ENCODE measurements at places on chromosomes 12 and 14. TPM values are rescaled to one million over a fixed set of nuclear protein-coding genes. Genes with fewer than 3 reads are reported as not detected.

DNA sequence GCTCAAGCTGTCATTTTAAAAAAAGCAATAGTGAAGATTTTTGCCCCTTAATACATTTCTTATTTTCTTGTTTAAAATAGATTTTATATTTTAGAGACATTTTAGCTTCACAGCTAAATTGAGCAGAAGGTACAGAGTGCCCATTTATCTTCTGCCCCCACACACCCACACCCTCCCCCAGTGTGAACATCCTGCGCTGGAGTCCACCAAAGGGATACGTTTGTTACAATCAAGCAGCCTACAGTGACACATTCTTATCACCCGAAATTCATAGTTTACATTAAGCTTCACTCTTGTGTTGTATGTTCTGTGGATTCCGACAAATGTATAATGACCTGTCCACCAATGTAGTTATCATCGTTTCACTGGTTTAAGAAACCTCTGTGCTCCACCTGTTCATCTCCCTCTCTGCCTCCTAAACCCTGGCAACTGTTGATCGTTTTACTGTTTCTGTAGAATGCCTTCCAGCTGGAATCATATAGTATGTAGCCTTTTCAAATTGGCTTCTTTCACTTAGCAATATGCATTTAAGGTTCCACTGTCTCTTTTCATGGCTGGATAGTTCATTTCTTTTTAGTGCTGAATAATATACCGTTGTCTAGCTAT lies 91.0 kb upstream of the TRAF3 start:
- no peak for DNase-seq

- no peak for DNase-seq
Measured at GRCh38 chr14:93713726-93714405, 74.4 kb downstream of the PRIMA1 start.

DNA sequence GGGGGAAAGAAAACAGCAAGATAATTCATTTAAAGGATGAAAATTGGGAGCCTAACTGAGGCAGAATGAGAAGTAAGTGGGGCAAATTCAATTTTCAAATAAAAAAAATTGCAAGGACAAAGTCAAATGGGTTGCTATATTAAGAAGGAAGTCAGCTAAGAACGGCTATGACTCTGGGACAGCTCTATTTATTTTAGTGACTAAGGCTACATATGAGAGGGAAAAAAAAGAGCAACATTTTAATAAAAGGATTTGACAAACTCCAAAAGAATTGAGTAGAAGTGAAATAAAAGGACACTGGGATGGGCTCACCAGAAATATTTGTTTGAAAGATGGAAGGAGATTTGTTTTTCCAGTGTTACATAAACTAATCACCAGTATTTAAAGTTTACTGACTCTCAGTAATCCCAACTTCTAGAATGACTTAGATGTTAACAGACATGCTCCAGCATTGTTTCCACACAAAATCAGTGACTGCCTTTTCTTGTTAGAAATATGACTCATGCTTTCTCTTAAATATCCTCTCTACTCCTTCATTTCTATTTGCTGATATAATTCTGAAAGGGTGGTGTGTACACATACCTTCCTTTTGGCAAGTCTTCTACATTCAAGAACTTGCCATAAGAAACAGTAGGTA lies 198.5 kb downstream of the SLC25A21 start:
- DNase-seq, result peak; percentile 9

DNA sequence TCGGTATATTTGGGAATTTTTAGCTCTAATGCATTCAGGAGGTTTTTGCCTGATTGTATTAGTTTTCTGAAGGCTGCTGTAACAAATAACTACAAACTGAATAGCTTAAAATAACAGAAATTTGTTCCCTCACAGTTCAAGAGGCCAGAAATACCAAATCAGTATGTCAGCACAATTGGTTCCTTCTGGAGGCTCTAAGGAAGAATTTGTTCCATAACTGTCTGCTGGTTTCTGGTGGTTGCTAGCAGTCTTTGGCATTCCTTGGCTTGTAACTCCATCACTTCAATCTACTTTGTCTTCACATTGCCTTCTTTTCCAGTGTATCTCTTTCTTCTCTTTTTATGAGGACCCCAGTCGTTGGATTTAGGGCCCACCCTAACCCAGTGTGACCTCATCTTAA lies 21.3 kb downstream of the TMTC3 start:
- no peak for DNase-seq

GRCh38 chr12:123075646-123076171 lies 75.2 kb downstream of the PITPNM2 start:
- DNase-seq, result no peak

GRCh38 chr14:50826681-50827080 lies 4.3 kb downstream of the NIN start:
- DNase-seq, result no peak

- no peak for DNase-seq
Measured at GRCh38 chr12:48817873-48818830, at the start of gene CACNB3. TSS of gene CACNB3 (plus strand) at chr12:48818496. CDS start at chr12:48818930, 434 bp downstream.

DNA sequence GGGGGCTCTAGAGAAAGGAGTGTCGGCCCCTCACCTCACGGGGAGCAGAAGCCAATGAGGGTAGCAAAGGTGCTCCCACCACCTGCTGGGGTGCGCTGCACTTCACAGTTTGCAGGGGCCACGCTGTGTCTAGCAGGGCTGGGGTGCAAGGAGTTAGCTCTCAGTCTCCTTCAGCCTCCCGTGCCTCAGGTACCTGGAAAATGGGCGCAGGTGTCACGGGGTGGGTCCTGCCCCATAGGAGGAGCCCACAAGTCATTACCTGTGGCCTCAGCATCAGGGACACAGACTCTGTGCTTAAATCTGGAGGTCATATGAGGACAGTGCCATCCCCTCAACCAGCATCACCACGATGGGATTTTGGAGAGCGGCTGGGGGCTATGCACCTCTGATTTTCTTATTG lies 326.7 kb downstream of the ADGRD1 start:
- no peak for DNase-seq

DNA sequence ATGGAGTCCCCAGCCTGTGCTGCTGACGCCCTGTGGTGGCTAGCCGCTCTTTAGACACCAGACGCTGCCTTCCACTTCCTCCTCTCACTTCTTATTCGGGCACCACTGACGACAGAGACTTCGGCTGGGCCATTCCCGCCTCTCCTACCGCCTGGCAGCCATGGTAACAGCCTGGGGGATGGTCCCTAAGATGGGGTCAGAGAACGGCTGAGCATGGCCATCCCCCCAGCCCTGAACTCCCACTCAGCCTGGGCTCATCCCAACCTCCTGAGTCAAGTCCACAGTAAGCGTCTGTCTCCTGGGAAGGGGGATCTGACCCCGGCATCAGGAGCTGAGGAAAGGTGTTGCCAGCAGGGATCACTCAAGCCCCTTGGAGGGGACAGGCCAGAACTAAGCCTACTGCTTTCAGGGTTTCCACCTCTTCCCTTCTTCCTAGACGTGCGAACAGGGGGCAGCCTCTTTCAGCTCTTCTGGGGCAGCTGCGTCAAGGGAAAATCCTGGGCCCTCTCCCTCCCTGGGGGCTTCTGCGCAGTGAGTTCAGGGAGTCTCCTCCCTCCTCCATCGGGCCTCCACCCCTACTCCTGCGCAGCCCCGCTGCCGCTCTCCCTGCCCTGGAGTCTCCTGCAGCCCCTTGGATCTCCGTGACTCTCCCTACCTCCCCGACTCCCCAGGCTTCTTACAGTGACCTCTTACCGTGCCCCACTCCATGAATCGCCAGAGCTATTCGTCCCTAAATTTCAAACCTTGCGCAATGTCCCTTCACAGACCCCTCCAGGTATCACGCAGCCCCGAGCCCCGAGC lies 643 bp upstream of the TAMALIN start:
- DNase-seq, result no peak

DNA sequence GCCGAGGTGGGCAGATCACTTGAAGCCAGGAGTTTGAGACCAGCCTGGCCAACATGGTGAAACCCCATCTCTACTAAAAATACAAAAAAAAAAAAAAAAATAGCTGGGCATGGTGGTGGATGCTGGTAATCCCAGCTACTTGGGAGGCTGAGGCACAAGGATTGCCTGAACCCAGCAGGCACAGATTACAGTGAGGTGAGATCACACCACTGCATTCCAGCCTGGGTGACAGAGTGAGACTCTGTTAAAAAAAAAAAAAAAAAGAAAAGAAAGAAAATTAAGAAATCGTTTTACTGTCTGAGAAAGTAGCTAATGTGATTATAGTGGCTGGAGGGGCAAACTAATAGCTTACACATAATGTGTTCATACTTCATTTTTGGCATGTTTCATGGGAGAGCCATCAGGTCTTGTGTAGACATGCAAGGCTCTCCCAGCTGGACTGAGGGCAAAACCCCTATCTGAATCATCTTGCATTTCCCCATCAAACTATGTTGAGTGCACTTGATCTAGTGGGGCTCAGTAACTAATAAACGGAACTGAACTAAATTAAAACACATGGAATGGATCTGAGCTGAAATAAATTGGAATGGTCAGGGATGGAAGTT lies 16.2 kb downstream of the KIF21A start:
- no peak for DNase-seq

- DNase-seq, result peak; percentile 50
Measured at GRCh38 chr12:69821456-69822159, 3.4 kb upstream of the MYRFL start.

DNA sequence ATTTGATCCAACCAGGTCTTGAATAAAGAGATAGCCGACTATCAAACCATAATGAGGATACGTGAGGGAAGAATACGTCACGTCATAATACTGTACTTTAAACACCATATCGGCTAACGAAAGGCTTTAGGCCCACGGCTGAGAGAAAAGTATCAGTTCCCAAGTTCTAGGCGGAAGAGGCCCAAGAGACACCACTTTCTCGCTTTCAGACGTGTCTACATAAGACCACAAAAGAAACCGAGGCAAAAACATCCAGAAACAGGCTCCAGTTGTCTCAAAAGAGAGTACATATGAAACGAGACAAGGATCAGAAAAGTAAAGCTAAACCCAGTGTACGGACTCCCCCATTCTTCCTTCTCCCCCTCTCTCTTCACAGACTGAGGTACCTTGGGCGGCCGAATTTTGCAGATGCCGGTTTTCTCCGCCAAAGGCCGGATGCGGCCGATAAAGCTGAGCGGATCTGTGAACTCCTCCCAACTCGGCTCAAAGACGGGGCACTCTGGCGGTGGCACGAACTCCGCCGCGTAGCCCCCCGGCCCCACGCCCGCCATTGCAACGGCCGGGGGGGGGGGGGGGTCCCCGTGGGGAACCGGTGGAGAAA lies 479 bp downstream of the KDM5A start:
- no peak for DNase-seq

DNA sequence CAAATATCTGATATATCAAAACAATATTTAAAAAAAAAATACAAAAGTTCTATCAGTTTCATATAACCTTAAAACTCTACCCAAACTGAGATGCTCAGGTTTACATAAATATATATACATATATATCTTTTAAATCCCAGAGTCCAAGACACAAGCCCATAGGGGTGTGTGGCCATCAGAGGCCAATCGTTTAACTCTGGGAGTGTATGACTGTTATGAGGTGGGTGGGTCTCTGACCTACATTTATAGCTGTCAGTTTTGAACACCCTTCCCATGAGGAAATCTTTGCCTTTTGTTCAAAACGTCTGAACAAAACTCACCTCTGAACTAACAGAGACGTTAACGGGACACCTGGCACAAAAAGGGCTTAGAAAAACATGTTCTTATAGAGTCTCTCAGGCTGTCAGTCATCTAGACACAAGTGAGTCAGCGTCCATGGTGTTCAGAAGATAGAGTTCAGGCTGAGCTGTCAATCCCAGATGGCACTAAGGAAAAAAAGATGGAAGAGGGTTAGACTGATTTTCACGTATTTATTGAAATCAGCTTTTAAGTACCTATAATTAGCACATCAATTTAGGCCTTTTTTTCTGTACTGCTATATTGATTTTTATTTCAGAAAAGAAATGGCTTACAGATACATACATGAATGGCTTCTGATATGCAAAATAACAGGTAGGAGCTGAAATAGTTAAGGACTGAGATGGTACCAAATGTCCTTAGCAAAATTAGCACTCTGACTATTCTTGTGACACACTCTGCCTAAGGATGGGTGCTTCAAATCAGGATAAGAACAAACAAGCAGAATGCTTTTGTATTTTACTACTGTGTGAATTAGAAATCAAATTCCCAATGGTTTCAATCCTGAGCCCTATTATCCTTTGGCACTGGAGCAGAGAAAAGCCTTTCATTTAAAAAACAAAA lies 29.2 kb downstream of the HIGD1C start:
- DNase-seq, result no peak

DNA sequence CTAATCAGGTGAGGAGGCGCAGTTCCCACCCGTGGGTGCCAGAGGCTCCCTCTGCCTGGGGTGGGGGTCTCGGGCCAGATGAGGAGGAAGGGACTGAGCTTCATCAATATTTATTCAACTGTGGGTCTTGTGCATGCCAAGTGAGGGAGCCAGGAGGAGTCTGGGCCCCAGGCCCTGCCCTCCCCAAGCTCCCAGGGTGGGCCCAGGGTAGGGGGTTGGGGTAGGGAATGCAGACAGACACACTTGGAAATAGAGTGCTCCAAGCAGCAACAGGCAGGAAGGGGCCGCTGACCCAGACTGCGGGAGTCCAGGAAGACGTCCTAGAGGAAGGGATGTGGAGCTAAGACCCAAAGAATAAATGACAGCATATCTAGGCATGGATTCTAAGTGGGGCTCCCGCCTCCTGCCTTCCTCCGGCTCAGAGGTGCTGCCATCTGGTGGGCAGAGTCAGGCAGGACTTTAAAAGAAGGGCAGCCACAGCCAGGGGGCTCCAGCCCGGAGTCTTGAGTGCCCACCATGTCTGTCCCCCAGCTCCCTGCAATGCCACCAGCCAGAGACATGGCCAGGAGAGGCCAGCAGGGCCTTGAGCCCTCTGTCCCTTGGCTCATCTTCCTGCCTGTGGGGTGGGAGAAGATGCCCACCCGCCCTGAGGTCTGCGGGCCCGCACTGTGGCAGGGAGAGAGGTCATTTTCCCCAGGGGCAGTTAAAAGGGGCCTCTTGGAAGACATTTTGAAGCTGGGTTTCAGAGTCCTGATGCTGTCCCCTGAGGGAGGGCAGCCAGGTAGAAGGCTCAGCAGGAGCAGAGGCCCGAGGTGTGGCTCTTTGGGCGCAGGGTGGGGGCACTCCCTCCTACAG lies 70.1 kb downstream of the PHETA1 start:
- DNase-seq, result no peak

DNA sequence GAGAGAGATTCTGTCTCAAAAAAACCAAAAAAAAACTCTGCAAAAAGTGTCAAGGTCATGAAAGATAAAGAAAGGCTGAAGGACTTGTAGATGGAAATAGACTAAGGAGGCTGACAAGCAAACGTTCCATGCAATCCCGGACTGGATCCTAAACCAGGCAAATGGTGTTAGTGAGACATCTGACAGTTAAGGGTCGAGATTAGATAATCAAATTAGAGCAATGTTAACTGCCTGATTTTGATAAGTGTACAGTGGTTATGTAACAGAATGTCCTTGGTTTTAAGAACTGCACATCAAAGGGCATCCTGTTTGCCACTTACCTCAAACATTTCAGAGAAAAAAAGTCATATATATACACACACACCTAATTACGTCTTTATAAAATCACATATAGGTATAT lies 3.5 kb upstream of the RAN start:
- DNase-seq, result no peak

IFNG-AS1 gene
- not detected for total RNA-seq

PLCZ1 gene
- total RNA-seq, result not detected

MYO1A gene
- total RNA-seq, result not detected

DNAH10 gene
- not detected for total RNA-seq

AGAP2 gene
- total RNA-seq, result not detected

POTEM gene
- total RNA-seq, result not detected

GPR132 gene
- total RNA-seq, result 0.82 TPM

PLEKHD1 gene
- total RNA-seq, result not detected

PCK2 gene
- 6.4 TPM for total RNA-seq

SOAT2 gene
- total RNA-seq, result not detected

All from glomerular endothelial cell (primary cell).